ENCODE measurements at places on chromosomes 7 and 10. TPM values are rescaled to one million over a fixed set of nuclear protein-coding genes. Genes with fewer than 3 reads are reported as not detected.

GRCh38 chr7:138753150-138753518 is 44.7 kb upstream of the TMEM213 start:
- DNase-seq = no peak

The MLXIPL gene
- total RNA-seq = not detected

GRCh38 chr10:88129013-88129412 is 265.6 kb downstream of the PTEN start:
- no peak for DNase-seq

The FAM24B gene
- 7.2 TPM for total RNA-seq

The CALCR gene
- not detected for total RNA-seq

DNA sequence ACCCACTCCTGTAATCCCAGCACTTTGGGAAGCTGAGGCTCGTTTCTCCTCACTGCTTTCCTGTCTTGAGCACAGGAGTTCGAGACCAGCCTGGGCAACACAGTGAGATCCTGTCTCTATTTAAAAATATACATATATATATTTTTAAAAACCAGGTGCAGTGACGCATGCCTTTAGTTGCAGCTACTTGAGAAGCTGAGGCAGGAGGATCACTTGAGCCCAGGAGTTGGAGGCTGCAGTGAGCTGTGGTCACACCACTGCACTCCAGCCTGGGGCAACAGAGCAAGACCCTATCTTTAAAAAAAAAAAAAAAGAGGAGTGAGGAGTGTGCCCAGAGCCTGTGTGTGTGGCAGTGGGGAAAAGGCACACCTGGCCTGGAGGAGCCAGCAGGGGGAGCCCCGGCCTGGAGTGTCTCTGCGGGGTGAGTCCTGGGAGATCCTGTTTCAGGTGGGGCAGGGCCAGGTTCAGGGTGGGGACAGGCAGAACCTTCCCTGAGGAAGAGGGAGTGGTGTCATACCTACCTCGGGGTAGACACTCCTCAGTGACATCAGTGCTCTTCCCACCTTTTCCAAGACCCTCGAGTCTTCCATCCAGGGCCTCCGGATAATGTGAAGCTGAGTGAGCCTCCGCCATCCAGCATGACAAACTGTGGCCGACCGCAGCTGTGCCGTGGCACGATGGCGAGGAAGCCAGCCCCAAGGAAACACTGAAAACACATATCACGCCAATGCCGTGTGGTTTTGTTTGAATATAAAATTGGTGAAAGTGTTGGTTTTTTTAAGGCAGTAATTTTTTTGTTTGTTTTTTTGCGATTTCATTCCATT is 9.0 kb upstream of the ARPC1B start:
- peak; percentile 67 for DNase-seq

- no peak for DNase-seq
These were observed 82.6 kb downstream of the CACNB2 start for GRCh38 chr10:18222866-18223265.

The SLC26A5 gene
- total RNA-seq = not detected

The OR2A42 gene
- not detected for total RNA-seq

The SUGCT gene
- total RNA-seq = 1.5 TPM
